Activated CD8-positive, alpha-beta memory T cell treated with anti-CD3 and anti-CD28 coated beads, Interleukin-2, amount 10 ng/mL, durations not matched to agents 7 days and 5 days (primary cell): ENCODE measurements at places on chromosomes 4 and X. TPM values are rescaled to one million over a fixed set of nuclear protein-coding genes. Genes with fewer than 3 reads are reported as not detected.

- H3K4me3 ChIP-seq: no peak overlapping the region
- no peak overlapping the region for H3K27ac ChIP-seq
- no peaks in the 10 kb centered on the region for H3K4me1 ChIP-seq
- no peaks in the 10 kb centered on the region for H3K27me3 ChIP-seq
Measured at GRCh38 chrX:77087529-77088169, 359.5 kb upstream of the FGF16 start.

- no peak overlapping the region for H3K27ac ChIP-seq
- H3K36me3 ChIP-seq: no peaks in the 10 kb centered on the region
- no peak overlapping the region for H3K4me3 ChIP-seq
Measured at GRCh38 chrX:23919706-23920320, 12.0 kb downstream of the CXorf58 start.

DNA sequence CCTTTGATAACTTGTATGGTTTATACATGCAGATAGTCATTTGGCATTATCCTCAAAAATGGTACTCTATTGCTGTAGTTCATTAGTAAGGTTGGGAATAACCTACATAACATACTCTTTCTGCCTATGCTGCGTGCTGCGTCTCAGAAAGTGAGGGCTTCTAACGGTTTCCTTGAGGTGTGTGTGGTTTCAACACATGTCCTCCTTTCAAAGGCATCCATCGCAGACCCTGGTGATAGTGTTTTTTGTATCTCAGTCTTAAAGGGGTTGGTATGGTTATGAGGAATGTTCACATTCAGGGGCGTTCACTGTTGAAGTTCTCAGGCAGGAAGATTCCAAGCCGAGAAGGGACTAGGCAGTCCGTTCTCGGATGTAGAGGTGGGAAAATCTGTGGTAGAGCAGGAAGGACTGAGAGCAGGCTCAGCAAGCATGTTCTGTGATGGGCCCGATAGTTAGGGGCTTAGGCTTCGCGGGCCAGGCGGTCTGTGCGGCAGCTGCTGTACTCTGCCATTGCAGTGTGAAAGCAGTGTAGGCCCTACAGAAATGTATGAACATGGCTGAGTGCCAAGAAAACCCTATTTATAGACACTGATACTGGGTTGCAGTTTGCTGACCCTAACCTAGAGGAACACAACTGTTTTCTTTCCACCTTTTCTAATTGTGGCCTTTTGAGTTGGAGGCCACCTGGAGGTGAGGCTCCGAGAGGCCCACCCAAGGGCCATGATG is 123.2 kb downstream of the GPR143 start:
- H3K4me1 ChIP-seq: peaks cover 42% of the 10 kb centered on the region
- no peak overlapping the region for H3K4me3 ChIP-seq
- no peaks in the 10 kb centered on the region for H3K27me3 ChIP-seq
- no peak overlapping the region for H3K27ac ChIP-seq
- DNase-seq: no peak
- H3K36me3 ChIP-seq: peaks cover 6% of the 10 kb centered on the region

DNA sequence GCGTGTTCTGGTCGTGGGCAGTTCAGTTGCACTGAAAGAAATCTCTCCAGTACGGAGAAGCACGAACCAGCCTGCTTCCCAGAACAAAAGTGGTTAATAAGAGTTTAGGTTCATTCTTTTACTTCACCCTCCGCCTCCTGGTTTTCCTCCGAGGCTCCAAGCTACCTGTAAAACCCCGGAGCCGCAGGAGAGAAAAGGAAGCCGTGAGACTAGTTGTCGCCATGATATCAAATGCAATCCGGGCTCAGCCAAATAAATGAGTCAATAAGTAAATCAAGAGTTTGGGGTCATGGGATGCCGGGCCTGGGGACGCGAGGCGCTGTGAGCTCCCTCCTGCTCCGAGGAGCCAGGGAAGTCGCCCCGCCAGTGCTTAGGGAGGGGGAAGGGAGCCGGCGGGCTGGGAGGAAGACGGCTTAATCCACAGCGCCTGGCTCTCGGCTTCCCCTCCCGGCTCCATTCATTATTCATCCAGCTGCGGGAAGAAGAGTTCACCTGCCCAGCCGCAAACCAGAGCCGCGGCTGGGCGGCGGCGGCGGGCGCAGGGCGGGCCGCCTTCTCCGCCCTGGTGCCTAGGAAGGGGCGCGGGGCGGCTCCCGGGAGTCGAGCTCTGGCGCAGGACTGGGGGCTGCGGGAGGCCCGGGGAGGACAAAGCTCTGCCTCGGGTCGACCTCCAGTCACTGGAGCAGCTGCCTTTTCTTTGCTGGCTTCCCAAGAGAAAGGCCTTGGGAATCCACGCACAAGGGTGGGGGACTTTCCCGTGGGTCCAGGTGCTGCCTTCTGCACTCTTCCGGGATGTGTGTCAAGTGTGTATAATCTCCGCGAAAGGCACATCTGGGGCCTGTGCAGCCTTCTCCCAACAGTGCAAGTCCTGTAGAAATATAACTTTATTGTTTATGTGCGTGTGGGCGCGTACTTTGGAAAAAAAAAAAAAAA is 1.7 kb downstream of the FRAS1 start:
- H3K4me1 ChIP-seq: peaks cover 25% of the 10 kb centered on the region
- H3K36me3 ChIP-seq: peaks cover 2% of the 10 kb centered on the region
- DNase-seq: no peak
- peak overlapping the region; percentile 74 for H3K4me3 ChIP-seq
- peaks cover 80% of the 10 kb centered on the region for H3K27me3 ChIP-seq

DNA sequence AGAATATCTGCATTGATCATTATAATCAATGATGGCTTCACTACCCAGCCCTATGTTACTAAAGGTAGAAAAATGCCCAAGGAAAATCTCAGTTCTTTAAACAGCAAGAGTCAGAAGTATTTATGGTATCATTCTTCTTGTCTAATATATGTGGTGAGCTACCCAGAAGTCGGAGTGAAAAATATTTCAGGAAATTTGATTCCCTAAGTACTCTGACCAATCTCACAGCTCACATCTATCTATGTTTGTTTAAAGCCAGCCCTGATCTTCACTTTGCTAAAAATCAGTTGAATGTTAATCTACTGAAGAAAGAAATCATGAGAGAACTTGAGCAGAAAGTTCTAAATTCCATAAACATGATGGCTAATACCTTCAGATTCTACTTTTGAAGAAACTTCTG is 522.9 kb upstream of the SLIT2 start:
- no peak for DNase-seq
- no peaks in the 10 kb centered on the region for H3K36me3 ChIP-seq
- no peaks in the 10 kb centered on the region for H3K27me3 ChIP-seq

DNA sequence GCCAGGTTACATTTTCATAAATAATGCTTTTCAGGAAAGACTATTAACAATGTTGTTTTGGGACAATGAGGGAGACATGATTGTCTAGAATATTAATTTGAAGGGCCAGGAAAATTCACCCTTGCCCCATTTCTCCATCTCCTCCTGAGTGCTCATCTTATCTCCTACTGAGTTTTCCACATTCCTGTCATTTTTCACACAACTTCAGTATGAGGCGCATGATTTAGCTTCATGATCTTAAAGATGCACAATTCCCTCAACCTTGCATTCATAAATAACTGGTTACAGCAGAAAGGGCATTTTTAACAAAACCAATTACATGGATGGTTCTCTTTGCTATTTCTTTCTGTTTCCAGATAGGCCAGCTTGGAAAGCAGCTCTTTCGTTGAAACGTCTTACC is 1699.2 kb upstream of the IGFBP7 start:
- H3K4me3 ChIP-seq: no peak overlapping the region
- H3K27ac ChIP-seq: no peak overlapping the region
- H3K27me3 ChIP-seq: no peaks in the 10 kb centered on the region
- DNase-seq: no peak

DNA sequence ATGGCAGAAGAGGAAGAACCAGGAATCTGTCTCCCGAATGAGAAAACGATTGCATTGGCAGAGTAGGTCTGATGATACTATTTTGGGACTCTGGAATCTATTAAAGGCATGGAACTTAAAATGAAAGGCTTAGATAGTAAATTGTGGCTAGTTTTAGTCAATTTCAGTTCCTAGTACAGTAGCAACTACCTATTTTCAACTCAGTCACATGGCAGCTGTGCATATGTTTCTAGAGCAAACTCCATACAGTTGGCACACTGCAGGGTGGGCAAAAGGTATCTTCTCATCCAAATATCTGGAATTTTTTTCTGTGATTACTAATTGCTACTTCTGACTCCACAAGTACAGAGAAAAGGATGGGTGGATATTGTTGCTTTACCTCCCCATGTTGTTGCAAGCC is 663.6 kb downstream of the PCDH7 start:
- H3K4me1 ChIP-seq: no peaks in the 10 kb centered on the region
- no peak overlapping the region for H3K27ac ChIP-seq
- no peak overlapping the region for H3K4me3 ChIP-seq
- DNase-seq: no peak
- no peaks in the 10 kb centered on the region for H3K36me3 ChIP-seq

GRCh38 chr4:35025152-35025834 is 1219.0 kb downstream of the ARAP2 start:
- no peaks in the 10 kb centered on the region for H3K4me1 ChIP-seq
- no peak overlapping the region for H3K27ac ChIP-seq
- no peak overlapping the region for H3K4me3 ChIP-seq
- H3K27me3 ChIP-seq: no peaks in the 10 kb centered on the region
- H3K36me3 ChIP-seq: no peaks in the 10 kb centered on the region

GRCh38 chrX:101478366-101478765 is 6.9 kb upstream of the ARMCX4 start:
- no peak for DNase-seq
- H3K4me1 ChIP-seq: no peaks in the 10 kb centered on the region
- no peak overlapping the region for H3K27ac ChIP-seq
- no peaks in the 10 kb centered on the region for H3K36me3 ChIP-seq
- H3K4me3 ChIP-seq: no peak overlapping the region

Gene CXCL3
- not detected for total RNA-seq
